ENCODE measurements at places on chromosomes 2 and 18.

- no peak for DNase-seq
Measured at GRCh38 chr2:25698752-25699151, 25.4 kb upstream of the DTNB start.

DNA sequence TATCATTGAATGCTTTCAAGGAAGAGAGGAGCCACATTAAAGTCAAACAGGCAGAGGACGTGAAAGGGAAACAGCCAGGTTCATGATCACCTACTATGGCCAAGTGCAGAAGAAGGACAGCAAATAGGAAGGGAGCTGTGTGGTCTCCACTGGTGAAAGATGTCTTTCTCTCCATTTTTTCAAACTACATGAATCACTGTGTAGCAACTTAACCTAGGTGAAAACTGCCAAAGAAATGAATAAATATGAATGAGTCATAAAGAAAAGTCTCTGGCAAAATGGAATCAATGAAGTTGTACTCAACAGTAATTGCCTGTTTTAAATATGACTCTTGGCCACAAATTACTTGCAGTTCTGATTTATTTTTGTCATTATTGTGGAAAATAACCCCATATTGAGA lies 452.6 kb upstream of the PKDCC start:
- DNase-seq = no peak

GRCh38 chr18:78496079-78496478 lies 483.5 kb upstream of the SALL3 start:
- DNase-seq = no peak

GRCh38 chr2:233740870-233741269 lies 12.0 kb downstream of the UGT1A3 start:
- DNase-seq = no peak

Measured in effector memory CD4-positive, alpha-beta T cell (primary cell).